ENCODE measurements at places on chromosomes 6 and 20. TPM values are rescaled to one million over a fixed set of nuclear protein-coding genes. Genes with fewer than 3 reads are reported as not detected.

DNA sequence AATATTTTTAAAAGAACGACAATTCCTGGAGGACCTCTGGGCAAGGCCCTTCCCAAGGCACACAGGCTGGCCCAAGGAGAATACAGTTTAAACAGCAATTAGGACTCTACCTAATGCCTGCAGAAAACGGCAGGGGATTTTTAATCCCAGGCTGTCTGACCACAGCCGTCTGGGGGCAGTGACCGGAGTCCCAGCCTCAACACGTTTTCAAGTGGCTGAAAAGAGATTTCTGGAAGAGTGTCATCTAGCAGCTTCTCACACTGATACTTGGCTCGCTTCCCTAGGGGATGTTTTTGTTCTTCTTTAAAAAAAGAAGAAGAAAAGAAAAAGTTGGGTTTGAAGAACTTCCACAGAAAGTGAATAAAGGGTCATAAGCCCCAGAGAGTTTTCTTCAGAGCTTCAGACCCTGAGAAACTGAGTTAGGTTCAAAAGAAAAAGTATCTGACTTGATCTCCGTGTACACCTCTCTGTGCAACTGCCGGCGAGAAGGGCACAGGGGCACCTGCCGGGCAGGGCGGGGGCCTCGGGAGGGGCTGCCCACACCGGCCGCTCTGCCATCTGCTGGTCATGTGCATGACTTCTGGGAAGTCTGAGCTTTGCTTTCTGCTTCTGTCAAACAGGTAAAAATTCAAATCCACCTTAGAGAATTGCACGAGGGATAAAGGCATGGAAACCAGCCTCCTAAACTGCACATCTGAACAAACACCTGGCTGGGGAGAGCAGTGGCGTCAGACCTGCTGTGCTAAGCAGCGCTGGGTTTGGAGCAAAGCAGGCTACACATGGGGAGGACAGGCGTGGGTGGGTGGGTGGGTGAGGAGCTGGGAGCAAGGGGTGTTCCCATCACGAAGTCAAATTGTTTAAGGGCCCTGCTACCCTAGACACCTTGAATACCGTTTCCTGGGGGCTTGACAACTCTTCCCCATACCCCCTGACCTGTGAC is 33.0 kb downstream of the RRBP1 start:
- no peak for DNase-seq

CALHM6 gene
- total RNA-seq, result 13.1 TPM

IFNGR1 gene
- 27.3 TPM for total RNA-seq

DNA sequence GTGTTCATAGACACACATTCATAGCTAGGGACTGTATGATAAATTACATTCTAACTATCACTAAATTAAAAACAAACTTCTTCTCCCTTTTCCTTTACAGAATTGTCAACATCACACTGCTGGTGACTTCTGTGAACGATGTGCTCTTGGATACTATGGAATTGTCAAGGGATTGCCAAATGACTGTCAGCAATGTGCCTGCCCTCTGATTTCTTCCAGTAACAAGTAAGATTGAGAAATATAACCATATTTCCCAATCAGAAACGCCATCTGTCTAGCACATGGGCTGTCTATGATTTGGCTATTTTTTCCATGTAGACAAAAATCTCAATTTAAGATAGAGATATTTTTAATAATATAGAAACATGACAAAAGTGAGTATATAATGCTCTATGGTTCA is 367.7 kb downstream of the ARHGAP18 start:
- no peak for DNase-seq

GRCh38 chr20:528923-529604 is 14.5 kb downstream of the CSNK2A1 start:
- DNase-seq, result no peak

DNA sequence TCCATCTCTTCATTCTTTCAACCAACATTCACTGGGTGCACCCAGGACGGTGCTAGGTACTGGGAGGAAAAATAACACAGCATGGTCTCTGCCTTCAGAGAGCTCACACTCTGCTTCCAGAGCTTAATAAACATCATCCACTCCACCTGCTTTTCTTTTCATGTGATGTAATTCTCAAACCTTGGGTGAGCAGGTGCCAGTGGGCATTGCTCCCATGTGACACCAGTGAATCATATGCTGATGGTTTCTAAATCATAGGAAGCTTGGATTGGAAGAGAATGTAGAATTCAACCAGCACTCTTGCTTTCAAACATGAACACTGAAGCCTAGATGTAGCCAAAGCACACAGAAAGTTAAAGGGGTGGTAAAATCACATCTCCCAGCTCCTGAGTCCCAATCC is 189.8 kb downstream of the FOXA2 start:
- no peak for DNase-seq

ADAM33 gene
- not detected for total RNA-seq

- DNase-seq, result no peak
Measured at GRCh38 chr6:150686566-150686965, 86.9 kb downstream of the PLEKHG1 start.

- DNase-seq, result no peak
Measured at GRCh38 chr6:159464816-159465215, 228.2 kb downstream of the SOD2 start.

DNA sequence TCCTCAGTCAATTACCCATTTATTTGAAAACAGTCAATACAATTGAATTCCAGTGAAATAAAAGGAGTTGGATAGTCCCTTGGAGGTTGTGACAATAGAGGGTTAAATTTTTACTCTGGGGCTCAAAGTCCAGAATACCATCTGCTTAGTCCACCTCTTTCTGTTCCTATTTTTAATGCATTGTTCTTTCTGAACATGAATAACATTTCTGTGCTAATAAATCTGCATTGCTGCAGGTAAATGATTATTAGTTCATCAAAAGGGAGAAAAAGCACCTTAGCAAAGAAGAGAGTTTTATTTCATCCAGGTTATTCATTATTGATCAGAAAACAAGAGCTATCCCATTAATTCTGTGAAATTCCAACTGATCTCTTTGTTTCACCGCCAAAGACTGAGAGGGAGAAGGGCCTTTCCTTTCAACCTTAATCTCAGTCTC is 166.1 kb upstream of the OLIG3 start:
- DNase-seq, result no peak

- DNase-seq, result no peak
Measured at GRCh38 chr20:48492715-48493070, 335.1 kb downstream of the PREX1 start.

DNA sequence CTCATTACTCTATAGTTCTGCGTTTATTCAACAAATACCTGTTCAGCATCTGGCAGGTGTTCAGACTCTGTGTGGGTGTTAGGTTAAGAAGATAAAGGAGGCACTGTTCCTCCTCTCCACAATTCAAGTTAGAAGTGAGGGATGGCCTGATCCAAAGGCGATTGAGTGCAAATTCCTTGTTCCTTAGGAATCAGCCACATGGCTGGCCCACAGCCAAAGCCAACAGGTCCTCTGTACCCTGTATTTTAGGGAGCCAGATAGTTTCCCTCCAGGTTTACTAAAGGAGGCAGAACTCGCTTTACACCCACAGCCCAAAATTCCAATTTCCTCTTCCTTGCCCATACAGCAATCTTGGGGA is 5.0 kb upstream of the CD40 start:
- no peak for DNase-seq

DNA sequence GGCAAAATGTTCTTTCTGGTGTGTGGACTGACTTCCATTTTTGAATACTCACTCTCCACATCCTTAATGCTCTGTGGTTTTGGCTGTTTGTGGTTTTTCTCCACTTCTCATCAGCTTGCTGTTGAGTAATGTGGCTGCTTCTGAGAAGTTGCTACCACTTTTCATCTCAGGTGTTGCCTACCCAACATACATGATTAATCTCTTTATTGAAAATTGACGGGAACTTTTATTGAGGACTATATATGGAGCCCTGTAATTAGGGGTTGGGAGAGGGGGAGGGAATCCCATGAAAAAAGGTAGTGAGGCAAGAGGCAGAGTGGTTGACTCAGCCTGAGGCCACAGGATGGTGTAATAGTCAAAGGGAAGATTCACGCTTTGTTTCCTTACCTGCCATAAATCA is 17.6 kb downstream of the IL22RA2 start:
- peak; percentile 59 for DNase-seq

KCNQ5 gene
- total RNA-seq, result 4.7 TPM

- no peak for DNase-seq
Measured at GRCh38 chr6:74596588-74596987, 609.3 kb downstream of the COL12A1 start.

DNA sequence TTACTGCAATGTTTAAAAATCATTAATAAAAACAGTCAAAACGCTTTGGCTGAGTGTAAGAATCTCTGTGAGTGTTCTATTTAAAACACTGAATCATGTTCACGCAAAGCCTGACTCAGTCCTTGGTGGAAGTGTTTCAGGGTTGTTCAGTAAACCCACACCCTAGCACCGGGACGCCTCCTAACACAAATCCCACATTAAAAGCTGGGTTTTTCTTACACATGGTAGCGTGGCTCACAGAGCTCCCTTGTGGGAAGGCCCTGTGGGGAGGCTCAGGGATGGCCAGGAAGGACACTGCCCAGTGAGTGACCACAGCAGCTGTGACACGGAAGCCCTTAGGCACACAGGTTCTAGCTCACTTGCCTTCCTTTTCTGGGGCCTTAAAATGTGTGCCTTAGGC is 80.2 kb downstream of the GMPR start:
- DNase-seq, result peak; percentile 34

GRCh38 chr6:114449659-114450058 is 106.8 kb upstream of the HS3ST5 start:
- DNase-seq, result no peak

All from activated CD4-positive, alpha-beta memory T cell treated with anti-CD3 and anti-CD28 coated beads, Interleukin-2, amount 10 ng/mL, durations not matched to agents 7 days and 5 days (primary cell).